ENCODE measurements at places on chromosomes 4 and X.

DNA sequence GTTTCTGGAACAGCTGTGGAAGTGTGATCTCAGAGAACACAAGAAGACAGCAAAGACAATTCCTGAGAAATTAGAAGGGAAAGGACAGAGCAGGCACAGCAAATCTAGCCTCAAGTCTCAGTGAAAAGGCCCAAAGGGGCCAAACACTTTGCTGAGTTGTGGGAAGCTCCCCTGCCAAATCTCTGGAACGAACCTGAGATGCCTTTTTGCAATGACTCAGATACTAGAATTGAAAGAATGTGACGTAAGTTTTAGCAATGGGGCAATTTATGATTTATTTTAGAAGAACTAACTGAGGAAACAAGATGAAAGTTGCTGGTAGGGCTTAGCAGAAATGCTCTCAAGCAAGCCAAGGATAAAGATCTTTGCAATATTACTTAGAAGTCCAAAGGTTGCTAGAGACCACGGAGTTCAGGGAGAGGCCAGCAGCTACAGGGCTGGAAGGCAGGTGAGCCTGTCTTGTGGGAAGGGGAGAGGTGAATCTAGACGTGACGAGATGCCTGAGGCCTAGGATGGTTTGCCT, 92.8 kb downstream of the AMELX start:
- peak; percentile 30 for DNase-seq

DNA sequence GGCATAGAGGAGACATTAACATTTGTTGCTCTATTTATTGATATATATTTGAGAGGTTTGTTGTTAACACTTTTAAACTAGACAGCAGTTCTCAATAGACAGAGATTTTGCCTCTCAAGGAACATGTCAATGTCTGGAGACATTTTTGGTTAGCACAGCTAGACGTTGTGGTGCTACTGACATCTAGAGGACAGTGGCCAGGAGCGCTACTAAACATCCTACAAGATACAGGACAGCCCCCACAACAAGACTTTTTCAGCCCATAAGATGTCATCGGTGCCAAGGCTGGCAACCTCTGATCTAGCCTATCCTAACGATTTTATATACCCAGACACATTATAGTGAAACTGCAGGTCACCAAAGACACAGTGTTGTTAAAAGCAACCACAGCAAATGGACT, 18.4 kb upstream of the CTSO start:
- DNase-seq, result peak; percentile 61

DNA sequence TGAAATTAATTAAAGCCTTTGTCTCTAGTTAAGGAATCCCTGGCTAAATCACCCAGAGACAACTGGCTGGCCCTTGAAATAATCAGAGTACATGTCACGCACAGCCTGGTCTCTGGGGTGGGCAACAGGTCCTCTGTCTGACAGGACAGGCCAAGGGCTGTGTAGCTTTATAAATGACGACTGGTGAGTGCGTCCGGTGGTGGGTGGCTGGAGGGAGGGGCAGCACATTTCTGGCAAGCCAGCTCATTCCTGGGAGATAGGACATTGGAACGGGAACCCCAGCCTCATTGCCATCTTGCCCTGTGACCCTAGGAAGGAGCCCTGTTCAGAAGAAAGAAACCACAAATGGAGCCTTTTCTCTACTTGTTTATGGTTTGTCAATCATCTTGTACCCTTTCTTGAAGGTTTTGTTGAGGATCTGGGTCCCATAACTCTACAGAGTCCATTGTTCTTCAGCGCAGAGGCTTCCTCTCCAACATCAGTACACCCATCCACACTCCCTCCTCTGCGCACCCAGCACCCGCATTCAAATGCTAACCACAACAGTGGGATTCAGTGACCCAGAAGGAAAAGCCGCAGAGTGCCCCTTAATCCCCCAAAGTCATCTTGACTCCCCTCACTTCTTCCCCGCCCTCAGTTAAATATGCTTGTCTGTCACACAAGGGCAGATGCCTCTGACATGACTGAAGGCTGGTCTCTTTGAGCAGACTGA, 368.1 kb downstream of the UNC5C start:
- DNase-seq, result no peak

DNA sequence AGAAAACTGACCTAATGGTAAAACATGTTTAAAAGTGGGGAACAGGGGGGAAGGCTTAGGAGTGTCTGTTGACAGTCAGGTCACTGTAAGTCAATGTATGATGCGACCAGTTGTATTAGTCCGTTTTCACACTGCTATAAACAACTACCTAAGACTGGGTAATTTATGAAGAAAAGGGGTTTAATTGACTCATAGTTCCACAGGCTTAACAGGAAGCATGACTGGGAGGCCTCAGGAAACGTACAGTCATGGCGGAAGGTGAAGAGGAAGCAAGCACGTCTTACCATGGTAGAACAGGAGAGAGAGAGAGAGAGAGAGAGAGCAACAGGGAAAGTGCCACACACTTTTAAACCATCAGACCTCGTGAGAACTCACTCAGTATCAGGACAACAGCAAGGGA, 13.0 kb upstream of the PLAC1 start:
- DNase-seq, result no peak

DNA sequence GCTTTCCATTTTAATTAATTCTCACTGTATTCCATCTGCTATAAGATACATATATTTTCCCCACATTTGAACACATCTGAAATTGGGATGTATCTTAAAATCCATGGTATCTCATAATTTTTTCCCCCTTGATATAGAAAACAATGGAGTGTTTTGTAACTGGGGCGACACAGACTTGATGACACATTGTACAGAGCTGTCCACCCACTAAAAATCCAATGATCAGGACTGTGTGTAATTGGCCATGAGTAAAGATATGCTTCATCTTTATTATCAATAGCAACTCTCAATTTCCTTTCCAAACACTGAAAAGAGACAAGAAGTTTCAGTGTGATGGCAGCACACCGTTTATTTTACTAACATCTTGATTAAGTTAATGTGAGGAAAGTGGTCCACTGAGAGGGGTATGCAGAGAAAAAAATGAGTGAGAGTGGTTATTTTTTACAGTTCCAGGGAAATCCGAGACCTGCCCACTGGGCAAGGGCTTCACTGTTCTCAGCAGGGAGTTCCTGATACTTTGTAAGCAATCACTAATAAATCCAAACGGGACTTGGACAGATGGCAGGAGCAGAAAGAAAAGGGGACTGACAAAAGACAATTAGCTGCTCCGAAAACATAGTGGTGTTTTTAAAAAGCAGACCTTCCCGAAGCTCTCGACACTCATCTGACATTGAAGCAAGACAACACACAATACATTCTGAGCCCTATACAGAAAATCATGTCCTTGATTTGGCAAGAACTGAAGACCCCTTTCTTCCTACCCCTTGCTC, 149.4 kb downstream of the TSPAN5 start:
- no peak for DNase-seq

DNA sequence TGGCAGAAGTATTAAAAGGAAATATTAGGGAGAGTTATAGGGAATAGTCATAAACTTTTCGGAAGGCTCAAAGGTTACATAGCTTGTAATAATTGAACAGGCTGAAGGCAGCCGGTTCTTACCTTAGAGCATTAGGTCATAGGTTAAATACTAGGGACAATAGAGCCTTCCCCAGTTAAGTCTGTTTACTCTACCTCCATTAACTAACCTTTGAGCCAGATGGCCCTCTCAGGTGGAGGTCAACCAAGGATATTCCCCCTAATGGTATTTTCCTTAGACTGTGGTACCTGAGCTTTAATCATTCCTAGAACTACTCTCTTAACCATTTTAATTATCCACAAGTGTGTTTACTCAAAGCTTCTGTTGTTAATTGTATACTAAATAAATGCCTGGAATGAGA, 920.9 kb upstream of the PABPC4L start:
- DNase-seq, result no peak

GRCh38 chr4:98573791-98574190, 84.6 kb downstream of the TSPAN5 start:
- no peak for DNase-seq

GRCh38 chr4:36123906-36124305, 120.4 kb downstream of the ARAP2 start:
- peak; percentile 11 for DNase-seq

GRCh38 chrX:76555816-76556215, 128.3 kb downstream of the MAGEE1 start:
- peak; percentile 75 for DNase-seq

- DNase-seq, result no peak
Observed at GRCh38 chrX:144531877-144532276, 648.0 kb downstream of the UBE2NL start.

DNA sequence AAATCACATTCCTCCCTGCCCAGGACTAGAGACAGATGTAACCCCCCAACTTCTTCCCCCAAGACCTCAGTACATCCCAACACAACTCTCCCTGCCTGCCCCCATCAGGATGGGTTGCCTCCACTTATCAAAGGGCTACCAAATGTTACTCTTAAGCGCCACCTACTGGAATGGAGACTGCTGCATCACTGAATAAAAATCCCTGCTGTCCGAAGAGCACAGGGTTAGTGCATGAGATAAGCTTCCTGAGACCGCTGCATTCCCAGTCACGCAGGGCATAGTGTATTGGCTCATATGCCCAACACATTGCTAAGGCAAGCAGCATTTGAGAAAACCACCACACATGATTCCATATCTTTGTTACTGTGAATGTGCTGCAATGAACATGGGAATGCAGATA, 544.5 kb downstream of the PPP4R3C start:
- DNase-seq, result peak; percentile 82

DNA sequence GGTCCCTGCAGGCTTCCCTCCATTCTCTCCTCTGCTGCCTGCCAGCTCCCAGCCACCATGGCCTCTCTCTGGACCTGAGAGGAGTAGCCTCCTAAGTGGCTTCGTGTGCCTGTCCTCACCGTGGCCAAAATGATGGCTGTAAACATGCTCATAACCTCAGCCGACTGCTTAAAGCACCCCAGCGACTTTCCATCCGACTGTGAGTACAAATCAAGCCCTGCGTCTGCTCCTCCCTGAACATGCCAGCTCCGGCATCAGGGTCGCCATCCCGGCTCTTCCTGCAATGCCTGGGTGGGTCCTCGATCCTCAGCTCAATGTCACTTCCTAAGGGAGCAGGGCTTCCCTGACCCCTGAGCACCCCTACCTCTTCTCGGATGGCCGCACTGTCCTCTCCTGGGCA, 3.3 kb upstream of the SORCS2 start:
- no peak for DNase-seq

DNA sequence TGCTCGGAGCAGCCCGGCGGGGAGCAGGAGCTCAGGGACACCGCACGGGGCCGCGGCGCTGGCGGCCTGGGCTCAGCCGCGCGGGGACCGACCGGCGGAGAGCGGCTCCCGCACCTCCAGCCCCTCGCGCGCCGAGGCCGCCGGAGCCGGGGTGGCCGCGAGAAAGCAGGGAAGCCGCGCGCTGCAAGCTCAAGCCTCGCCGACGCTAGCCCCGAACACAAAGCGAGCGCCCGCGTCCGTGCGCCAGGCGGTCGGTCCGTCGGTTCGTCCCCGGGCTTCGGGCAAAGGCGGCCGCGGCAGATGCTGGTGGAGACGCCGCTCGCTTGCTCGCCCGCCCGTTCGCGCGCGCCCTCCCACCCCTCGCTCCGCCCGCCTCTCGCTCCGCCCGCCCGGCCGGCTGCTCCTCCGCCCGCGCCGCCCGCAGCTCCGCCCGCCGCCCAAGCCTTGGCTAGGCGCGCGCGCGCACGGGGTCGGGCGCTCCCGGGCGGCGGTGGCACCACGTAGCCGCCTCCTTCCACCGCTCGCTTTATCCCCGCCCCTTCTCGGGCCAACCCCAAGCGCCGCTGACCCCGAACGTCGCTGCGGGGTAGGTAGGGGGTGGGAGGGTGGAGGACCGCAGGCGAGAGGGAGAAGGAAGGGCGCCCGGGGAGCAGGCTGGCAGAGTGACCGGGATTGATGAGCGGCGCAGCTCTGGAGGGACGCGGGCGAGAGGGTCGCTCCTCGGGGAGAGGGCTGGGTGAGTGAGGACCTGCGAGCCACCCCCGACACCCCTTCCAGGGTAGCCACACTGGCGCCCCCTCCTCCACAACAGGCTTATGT, at the start of gene TSPAN5:
TSS of gene TSPAN5 (minus strand) at position 325 of the 819 bp plus-strand sequence.
- DNase-seq, result peak; percentile 57

DNA sequence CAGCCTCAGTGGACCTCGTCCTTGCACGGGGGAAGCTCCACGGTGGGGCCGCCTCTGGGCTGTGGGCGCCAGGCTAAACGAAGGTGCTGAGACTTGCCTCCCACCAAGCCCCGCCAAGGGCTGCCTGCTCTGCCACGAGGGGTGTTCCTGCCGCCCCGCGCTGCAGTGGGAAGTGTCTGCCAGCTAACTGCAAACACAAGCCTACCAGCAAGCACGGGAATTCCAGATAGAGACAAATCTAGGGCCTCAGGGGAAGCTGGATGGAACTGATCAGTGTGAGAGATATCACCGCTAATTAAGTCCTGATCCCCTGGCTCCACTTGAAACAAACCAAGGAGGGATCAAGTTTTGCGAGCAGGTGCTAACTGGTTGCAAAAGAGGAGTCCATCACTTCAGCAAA, 181.6 kb upstream of the LEF1 start:
- no peak for DNase-seq

DNA sequence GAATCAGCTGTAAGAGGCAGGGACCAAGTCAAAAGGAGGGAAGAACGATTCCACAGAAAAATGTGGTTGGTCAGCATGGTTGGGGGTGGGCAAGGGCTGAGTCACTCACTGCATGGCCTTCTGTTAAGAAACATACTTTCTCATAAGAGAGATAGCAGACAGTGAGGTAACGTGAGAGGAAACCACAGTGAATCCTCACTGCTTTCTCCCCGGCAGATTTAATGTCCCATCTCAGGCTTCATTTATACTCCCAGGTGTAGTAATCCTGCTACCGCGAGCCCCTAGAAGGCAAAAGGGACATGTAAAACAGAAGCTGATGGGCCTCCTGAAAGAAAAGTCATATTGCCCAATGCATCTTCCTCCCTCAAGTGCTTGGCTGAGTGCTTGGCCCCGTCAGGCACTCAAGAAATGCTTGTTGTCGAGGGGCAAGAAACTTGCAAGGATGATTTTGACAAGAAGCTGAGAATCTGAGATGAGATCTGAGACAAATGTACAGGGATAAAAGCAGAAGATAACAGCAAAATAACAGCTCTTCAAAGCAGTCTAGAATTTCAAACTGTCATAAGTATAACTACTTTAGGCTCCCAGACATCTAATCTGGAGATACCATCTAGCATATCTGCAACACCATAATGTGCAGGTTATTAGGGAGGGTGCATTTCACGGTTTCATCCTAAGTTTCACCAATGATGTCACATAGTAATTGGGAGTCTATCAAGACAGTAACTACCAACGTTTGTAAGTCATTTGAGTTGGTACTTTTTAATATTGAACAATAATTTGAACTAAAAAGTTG, 40.2 kb downstream of the SH3KBP1 start:
- DNase-seq, result peak; percentile 87

GRCh38 chr4:152479428-152480026, 56.4 kb downstream of the FBXW7 start:
- peak; percentile 86 for DNase-seq

DNA sequence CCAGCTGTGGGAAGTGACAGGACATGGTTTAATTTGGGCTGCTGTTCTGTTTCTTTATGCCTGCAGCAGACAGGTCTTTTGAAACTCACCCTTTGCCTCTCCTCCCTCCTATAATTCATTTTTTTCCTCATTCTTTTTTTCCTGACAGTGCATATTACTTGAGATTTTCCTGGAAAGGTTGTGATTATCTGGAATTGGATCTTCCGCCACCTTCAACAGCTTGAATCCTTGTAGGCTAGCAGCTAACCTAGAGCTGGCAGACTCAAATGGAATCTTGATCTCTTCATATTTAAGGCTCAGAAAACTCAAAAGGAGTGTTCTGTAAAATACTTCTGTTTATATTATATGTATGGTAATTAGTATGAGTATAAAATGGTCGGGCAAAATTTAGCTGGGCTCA, 49.3 kb upstream of the CLCN4 start:
- DNase-seq, result no peak

GRCh38 chrX:50536955-50537354, 66.3 kb upstream of the DGKK start:
- DNase-seq, result peak; percentile 48

- DNase-seq, result no peak
Observed at GRCh38 chr4:55446578-55446922, 50.8 kb downstream of the TMEM165 start.

All from OCI-M1 (cell line).